8988T (cell line): ENCODE measurements at places on chromosomes 1 and 21.

GRCh38 chr1:2022063-2022770 is 3.1 kb downstream of the GABRD start:
- DNase-seq = no peak

DNA sequence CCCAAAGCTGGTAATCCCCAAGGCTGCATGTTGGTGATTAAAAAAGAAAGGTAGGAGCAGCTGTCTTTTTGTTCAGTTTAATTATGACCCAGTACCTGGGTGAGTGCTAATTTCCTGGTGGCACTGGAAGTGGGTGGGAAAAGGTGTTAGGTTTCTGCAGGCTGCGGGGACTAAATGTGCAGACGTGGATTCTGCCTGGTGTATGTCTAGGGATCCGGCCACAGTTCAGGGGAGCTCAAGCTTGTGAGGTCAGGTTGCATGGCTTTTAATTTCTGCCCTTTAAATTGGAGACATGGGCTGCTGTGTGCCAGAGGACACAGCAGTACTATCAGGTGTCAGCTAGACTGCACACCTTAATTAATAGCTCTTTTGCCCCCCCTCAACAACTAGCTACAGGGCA is 20.3 kb upstream of the TBX19 start:
- DNase-seq = no peak

- peak; percentile 56 for DNase-seq
Observed at GRCh38 chr1:17059391-17060305, 5.8 kb upstream of the SDHB start.

GRCh38 chr1:190098756-190099155 is 378.9 kb downstream of the BRINP3 start:
- DNase-seq = no peak

DNA sequence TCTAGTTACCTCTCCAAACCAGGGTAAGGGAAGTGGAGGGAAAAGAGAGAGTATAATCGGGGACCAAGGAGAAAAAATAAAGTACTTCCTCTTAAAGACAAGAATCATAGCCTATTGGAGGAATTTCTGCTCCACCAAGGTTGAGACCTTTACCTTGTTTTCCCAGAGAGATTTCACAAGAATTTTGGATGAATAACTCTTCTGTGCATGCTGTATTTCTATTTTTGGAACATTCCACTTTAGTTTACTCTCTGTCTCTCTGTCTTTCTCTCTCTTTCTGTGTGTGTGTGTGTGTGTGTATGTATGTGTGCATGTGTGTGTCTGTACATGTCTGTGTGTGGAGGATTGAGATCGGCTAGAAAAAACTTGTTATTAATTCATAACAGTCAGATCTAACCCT is 318.4 kb upstream of the RGS18 start:
- no peak for DNase-seq

- DNase-seq = no peak
Observed at GRCh38 chr1:182367926-182368325, 23.7 kb downstream of the GLUL start.
